ENCODE measurements at places on chromosomes 3 and 15.

- no peak for DNase-seq
Measured at GRCh38 chr3:112811131-112811884, 35.4 kb downstream of the CD200R1L start.

- DNase-seq: no peak
Measured at GRCh38 chr15:54506977-54507524, 528.8 kb downstream of the UNC13C start.

- no peak for DNase-seq
Measured at GRCh38 chr15:67267951-67268941, 13.7 kb downstream of the IQCH start.

GRCh38 chr3:5344707-5345106, 157.2 kb downstream of the EDEM1 start:
- DNase-seq: no peak

DNA sequence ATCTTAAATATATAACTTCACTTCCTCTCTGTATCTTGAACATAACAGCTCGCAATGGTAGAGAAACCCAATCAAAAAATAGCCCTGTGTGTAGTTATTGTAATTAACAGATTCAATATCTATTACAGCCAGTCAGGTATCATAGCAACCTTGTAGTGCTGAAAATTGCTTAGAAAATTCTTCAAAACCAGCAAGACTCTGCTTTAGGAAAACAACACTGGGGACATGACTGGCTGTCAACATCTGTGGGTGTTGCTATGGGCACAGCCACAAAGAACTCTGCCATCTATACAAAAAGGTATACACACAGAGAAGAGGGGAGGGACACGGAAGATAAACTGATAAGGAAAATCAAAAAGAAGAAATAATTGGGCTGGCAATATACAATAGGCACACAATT, 101.2 kb downstream of the WDR72 start:
- DNase-seq: no peak

DNA sequence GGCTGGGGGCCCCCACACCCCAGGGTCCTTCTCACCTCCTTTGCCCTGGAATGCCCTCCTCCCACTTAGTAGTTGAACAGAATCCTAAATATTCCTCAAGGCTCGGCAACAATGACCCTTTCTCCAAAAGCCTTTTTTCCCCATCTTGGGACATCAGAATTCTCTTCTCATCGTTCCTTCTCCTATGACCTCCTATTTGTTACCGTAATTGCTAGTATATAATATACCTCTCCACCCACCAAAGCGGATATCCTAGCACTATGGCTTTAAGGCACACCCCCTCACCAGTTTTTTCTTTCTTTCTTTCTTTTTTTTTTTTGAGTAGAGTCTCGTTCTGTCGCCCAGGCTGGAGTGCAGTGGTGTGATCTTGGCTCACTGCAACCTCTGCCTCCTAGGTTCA, 16.8 kb downstream of the HDAC11 start:
- DNase-seq: no peak

GRCh38 chr3:165103616-165104015, 25.3 kb upstream of the SI start:
- no peak for DNase-seq

DNA sequence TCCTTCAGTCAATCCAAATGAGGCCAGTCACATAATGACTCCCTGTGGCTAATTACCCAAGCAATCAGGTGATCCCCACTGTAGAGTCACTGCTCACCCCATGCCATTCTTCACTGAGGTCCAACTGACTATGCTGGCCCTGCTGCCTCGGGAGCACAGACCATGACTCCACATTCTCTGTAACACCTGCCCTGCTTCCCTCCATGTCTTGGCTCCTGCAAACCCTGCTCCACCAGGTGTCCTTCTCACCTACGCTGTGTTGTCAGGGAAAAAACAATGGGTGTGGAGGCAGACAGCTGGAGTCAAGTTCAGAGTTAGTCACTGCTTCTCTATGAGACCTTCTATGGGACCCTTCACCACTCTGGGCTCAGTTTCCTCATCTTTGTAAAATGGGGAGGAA, 6.1 kb upstream of the SFMBT1 start:
- DNase-seq: no peak

GRCh38 chr3:4826237-4827100, 152.8 kb upstream of the BHLHE40 start:
- DNase-seq: peak; percentile 45

DNA sequence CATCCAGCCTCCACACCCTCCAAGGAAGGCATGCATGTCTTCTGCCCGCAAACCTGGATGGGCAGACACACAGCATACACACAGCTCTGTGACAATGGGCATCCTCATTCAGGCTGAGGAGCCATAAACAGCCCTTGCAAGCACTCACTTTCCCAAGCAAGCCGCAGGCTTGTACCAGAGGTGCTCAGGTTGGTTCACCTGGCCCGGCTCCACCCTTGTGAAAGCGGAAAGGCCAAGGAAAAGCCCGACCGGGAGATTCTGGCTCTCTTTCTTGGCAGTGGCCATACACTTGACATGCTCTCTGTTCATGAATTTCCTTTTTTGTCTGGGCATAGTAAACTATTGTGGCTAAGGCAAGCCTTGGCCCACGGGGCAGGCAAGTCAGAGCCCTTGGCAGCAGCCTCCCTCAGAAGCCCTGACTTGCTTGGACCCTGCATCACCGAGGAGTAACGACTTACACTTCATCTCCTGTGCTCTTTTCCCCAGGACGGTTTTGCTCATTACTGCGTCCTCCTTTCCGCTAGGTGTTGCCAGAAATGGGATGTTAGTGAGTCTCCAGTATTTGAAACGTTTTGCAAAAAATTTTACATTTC, 74.6 kb upstream of the BNC1 start:
- no peak for DNase-seq

- no peak for DNase-seq
Measured at GRCh38 chr3:32154205-32154579, 47.8 kb downstream of the GPD1L start.

DNA sequence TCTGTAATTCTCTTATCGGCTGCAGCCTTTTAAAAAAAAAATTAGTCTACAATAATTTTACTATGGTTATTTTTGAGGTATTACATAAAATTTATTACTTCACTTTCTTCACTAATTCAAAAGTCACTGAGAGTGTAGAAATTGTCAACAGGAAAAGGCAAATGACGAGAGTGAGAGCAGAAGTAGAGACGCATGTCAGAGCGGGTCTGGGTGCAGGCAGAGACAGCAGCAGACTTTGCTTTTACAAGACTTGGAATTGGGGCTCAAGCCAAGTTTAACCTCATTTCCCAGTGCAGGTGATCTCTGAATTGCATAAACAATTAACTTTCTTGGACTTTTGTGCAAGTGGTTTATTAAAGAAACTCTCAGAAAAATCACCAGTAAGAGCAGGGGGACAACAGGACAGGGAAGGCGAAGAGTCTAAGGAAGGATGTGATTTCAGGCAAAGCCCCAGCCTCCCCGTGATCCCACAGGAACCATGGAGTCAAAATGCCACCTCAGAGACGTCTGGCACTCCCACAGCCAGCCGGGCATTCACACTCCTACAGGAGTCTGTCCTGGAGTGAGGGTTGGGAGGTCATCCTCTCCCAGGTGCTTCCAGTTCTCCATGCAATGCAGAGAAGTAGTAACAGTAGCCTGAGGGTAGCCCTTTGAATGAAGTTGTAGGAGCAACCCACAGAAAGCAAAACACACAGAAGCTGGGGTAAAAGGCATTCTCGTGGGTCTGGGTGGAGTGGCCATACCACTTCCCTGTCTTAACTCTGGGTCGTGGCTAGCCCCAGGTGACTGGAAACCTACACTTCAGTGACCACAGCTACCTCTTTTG, 274.0 kb upstream of the TGFBR2 start:
- DNase-seq: no peak

DNA sequence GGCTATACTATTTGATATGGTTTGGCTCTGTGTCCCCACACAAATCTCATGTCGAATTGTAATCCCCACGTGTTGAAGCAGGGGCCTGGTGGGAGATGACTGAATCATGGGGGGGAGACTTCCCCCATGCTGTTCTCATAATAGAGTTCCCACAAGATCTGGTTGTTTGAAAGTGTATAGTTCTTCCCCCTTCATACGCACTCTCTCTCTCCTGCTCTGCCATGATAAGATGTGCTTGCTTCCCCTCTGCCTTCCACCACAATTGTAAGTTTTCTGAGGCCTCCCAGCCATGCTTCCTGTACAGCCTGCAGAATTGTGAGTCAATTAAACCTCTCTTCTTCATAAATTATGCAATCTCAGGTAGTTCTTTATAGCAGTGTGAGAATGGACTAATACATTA, 290.1 kb upstream of the CHRM5 start:
- no peak for DNase-seq

DNA sequence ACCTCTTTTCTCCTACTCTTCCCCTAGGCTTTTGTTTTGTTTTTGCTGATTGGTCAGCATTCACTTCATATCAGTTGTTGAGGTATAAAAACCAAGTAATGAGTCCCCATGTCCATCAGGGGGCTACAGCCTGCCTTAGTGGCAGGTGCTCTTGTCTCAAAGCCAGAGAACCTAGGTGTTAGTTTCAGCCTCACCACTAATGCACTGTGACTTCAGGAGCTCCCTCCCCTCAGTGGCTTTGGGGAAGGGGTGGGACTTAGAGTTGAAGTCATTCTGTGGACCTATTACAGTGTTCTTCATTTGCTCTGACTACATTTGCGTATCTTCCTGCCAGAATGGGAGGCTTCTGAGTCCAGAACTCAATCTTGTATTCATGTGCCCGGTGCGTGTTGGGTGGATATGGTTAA, 41.6 kb downstream of the NR2C2 start:
- DNase-seq: no peak

GRCh38 chr3:136787349-136787748, 31.6 kb upstream of the SLC35G2 start:
- no peak for DNase-seq

- no peak for DNase-seq
Measured at GRCh38 chr15:31461375-31461774, 134.7 kb downstream of the KLF13 start.

- DNase-seq: peak; percentile 25
Measured at GRCh38 chr3:196537319-196537984, 22.3 kb upstream of the SMCO1 start.

DNA sequence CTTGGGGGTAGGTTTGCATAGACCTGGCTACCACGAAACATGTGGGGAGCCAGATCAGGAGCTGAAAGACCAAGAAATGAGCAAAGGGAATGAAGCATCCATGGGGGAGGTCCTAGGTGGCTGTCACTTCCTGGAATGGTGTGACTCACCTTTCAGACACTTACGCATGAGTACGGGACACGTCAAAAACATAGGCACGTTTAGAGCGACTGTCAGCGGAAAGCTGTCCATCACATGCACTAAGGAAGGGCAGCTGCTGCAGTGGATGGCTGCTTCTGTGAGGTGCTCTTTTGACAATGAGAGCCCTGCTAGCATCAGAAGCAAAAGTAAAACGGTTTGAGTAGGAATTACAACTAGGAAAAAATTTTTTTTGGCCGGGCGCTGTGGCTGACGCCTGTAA, 244.6 kb upstream of the CCDC54 start:
- DNase-seq: no peak

- no peak for DNase-seq
Measured at GRCh38 chr3:111307676-111308075, 234.3 kb upstream of the CD96 start.

GRCh38 chr3:113590983-113591382, 58.6 kb downstream of the SIDT1 start:
- no peak for DNase-seq

- DNase-seq: no peak
Measured at GRCh38 chr3:51712511-51712931, 5.7 kb downstream of the GRM2 start.

- DNase-seq: no peak
Measured at GRCh38 chr3:18572809-18573208, 147.7 kb upstream of the SATB1 start.

- no peak for DNase-seq
Measured at GRCh38 chr15:25401501-25401900, 37.3 kb downstream of the UBE3A start.

GRCh38 chr15:42121682-42122081, 27.3 kb upstream of the PLA2G4D start:
- DNase-seq: no peak

GRCh38 chr3:171838218-171838720, 4.9 kb upstream of the TMEM212 start:
- peak; percentile 52 for DNase-seq

DNA sequence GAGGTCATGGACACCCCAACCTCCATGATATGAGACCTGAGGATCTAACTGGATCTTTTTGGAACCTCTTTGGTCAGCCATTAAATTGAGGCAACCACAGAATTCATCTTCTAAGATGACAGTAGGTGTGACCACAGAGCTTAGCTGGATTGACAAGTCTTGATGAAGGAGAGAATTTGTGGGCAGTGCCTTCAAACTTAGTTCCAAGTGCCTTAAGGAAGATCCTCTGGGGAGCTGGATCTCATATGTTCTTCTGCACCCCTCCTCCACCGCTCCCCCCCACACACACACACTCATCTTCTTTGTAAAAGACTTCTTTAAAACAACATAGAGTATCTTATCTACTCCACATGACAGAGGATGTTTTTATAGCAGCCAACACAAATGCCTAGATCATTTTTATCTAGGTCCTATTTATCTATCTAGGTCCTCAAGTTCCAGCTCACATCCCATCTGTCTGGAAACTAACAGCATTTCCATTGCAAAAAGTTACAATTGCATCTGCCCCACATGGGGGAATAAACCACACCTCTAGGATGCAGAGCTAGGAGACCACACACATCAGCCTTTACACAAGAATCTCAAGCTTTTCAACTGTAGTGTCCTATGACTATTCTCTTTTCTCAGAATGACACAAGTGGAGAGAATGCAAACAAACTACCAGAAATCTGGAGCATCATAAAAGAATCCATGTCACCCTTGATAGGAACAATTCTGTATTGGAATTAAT, 37.4 kb downstream of the WWTR1 start:
- no peak for DNase-seq

DNA sequence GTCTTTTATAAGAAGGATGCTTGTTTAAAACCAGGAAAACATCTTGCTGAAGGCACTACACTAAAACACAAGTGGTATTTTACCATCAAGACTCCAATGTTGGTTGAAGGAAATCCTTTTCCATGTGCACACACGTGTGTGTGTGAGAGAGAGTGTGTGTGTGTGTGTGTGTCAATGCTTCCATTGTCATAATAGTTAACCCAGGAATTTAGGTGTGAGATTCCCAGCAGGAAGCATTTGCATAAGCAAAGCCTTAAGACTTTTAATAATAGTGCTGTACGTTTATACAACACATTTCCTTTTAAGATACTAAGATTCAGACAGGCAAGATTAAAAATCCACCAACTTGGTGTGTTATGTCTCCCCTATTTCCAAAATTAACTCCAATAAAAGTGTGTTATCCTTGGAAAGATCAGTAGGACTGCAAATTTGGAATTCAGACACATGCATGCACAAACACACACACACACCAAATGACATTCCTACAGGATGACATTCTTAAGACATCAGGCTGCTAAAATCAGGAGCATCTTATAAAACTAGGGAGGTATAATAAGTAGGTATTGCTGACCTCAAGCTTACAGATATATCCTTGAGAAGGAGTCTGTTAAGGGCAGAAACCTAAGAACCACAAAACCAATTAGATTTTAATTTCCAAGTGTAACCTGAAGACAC, 18.3 kb downstream of the LMCD1 start:
- DNase-seq: no peak

DNA sequence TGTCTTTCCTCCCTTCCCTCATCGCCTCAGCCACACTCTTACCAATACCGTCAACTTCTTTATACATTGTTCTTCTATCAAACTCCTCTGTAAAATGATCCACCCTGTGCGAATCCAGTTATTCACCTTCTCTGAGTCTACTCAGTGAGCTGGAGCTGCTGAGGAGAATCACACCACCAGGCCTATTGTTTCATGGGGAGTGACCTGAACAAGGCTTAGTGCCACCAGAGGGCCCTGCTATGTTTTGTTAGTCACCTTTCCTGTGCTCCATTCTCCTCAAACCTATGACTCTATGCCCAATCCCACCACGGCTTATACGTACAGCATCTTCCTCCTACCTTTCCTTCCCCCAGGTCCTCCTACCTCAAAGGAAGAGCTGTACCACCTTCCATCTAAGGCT, 50.4 kb upstream of the MED12L start:
- DNase-seq: no peak

Data from dorsolateral prefrontal cortex (tissue), 122 donors.